ENCODE measurements at places on chromosomes 5 and 9.

DNA sequence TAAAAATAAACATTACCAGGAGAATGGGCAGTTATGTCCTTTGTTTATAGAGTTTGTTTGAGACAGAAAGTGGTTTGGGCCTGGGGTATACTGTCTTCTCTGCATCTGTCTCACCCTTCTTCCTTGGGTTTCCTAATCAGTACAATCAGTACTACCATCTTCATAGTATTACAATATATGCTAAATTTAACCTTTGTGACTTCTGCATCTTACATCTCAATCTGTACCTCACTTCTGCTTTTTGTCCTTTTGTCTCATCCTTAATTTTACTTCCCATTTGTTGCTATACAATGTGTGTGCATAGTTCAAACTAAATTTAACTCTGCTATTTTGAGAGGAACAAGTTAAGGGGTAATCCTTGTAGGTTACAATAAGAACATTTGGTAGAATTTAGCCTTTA lies 19.6 kb downstream of the FBXO38 start:
- DNase-seq: no peak

DNA sequence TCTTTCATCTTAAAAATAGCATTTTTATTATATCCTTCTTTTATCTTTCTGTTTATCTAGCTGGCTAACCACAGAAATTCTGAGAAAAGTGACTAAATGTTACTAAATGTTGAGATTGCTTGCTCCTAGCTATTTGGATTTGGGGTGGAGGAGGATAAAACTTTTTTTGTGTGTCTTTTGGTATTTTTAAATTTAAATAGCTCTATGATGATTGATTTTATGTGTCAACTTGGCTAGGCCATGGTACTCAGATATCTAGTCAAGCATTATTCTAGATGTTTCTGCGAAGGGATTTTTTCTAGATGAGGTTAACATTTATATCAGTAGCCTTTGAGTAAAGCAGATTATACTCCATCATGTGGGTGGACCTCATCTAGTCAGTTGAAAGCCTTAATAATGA lies 75.0 kb downstream of the GCNT1 start:
- no peak for DNase-seq

GRCh38 chr5:168260353-168261226 lies 30.9 kb upstream of the WWC1 start:
- DNase-seq: no peak

DNA sequence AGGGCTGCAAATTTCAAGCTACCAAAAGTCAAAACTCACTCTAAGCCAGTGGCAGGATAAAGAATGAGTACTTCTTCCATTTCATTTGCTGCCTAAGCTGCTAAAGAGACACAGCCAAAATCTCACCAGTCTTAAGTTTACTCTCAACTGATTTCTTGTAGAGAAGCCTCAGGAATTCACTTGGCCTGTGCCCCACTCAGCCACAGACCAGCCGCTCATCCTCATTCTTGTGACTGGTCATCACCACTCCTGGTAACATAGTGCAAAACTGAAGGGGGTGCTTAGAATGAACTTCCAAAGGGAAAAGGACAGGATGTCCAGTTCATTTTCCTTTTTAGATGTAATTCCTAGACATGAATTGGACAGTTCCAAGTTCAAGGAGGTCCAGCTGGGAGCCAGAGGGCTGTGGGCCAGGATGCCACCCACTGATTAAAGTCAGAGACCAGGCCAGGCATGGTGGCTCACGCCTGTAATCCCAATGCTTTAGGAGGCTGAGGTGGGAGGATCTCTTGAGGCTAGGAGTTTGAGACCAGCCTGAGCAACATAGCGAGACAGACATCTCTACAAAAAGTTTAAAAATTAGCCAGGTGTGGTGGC lies 72.7 kb upstream of the RANBP3L start:
- no peak for DNase-seq

- no peak for DNase-seq
Observed at GRCh38 chr5:87899208-87899661, 369.4 kb downstream of the TMEM161B start.

Data from activated T-helper 1 cell treated with Interleukin-2 at 50 U/mL for 16 hours (primary cell).